ENCODE measurements at places on chromosomes 11 and 22.

DNA sequence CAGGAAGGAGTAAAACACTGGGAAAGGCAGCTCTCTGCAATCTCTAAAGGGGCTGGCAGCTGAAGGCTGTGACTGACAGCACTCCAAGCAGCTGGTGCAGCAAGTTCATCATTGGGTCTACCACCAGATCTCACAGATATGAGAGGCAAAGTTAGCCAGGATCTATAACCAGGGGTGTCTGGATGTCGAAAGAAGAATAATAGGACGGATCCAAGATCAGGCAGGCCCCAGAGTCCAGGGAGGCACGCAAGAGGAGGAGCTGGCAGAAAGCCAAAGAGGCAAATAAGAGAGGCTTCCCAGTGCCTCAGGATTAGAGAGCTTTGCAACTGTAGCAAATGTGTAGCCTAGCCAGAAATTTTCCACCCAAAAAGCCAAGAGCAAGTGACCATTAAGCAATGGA, 77.1 kb downstream of the RBMXL2 start:
- DNase-seq = no peak

- no peak for DNase-seq
These were observed 13.1 kb upstream of the TCF20 start for GRCh38 chr22:42283278-42284201.

GRCh38 chr11:99739464-99740089, 718.8 kb downstream of the CNTN5 start:
- DNase-seq = no peak

GRCh38 chr11:12359761-12360160, 17.6 kb upstream of the PARVA start:
- no peak for DNase-seq

GRCh38 chr11:78800756-78801155, 226.1 kb upstream of the NARS2 start:
- no peak for DNase-seq

- DNase-seq = no peak
These were observed 19.4 kb upstream of the TMA7B start for GRCh38 chr22:39940757-39941305.

DNA sequence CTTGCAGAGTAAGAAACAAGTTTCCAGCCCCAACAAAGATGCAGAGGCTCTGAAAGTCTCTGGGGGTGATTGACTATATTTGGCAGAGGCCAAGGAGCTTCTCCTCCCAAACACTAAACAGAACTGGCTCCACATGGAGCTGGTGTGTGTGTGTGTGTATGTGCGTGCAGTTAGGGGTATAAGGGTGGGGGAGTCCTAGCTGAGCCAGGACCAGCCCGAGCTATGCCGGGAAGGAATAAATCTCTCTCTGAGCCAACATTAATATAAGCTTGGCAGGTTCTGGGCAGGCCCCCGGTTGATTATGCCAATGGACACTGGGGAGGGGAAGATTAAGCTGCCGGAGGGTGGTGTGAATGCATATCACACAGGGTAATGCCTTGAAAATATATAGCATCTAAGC, 324.2 kb downstream of the MIAT start:
- no peak for DNase-seq

DNA sequence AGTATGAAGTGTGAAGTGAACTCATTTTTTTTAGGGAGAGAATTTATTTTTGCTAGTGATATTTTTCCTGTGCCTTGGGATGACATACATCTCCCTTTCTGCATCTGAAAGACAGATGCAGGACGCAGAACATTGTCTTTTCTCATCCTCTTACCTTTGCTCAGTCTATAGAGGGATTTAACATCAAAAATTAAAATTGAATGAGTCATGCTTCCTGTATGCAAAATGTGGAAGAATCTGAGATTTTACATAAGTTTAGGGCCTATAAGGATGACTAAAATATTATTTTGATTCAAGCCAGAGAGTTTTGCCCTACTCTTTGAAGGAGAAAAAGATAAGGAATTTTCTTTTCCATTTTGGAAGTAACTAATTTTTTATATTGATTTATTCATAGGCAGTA, 27.3 kb downstream of the XRCC6 start:
- DNase-seq = no peak

DNA sequence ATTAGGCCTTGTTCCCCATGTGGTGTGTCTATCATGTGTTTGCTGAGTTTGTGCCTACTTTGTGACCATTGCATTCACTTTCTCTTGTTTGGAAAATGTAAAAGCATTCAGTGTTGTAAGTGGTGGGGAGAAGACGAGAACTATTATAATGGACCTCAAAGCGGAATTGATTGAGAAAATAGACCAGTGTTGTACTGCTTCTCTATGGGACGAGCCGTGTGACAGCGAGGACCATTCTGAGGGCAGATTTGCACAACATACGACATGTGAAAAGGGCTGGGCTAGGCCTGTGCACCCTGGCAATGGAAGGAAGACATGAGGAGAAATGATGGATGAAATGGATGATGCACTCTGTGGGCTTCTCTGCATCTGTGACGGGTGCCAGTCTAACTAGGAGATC, 233.5 kb downstream of the DSCAML1 start:
- no peak for DNase-seq

DNA sequence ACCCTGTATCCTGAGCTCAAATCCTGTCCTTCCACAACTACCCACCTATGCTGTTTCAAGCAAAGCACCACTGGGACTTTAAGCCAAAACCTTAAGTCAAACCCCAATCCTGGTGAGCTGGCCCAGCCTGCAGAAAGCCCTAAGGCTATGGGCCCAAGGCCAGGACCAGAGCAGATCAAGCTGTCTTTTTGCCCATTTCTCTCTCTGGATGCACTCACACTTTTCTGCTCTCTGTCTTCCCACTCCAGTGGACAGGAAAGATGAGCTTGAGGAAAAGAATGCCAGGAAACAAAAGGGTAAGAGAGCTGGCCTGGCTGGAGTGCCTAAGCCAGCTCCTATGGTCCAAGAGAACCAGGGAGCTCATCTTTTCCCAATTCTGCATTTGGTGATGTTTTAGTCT, 284.3 kb upstream of the ISX start:
- no peak for DNase-seq

DNA sequence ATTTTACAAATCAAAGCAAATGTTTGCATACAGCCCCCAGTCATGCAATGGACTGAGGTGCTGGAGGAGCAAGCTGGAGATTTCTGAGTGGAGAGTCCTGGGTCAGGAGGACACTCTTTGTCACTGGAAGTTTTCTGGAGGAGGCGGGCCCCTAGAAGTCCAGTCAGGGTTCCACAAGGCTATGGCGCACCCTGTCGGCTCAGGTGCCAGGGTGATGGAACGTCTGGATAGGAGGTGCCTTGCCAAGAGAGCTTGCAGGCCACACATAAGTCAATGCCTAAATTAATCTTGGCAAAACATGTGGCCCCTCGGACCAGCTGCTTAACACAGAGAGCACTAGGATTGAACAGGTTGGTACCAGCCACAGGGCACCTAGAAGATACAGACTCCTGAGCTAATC, 174.7 kb upstream of the CADM1 start:
- no peak for DNase-seq

DNA sequence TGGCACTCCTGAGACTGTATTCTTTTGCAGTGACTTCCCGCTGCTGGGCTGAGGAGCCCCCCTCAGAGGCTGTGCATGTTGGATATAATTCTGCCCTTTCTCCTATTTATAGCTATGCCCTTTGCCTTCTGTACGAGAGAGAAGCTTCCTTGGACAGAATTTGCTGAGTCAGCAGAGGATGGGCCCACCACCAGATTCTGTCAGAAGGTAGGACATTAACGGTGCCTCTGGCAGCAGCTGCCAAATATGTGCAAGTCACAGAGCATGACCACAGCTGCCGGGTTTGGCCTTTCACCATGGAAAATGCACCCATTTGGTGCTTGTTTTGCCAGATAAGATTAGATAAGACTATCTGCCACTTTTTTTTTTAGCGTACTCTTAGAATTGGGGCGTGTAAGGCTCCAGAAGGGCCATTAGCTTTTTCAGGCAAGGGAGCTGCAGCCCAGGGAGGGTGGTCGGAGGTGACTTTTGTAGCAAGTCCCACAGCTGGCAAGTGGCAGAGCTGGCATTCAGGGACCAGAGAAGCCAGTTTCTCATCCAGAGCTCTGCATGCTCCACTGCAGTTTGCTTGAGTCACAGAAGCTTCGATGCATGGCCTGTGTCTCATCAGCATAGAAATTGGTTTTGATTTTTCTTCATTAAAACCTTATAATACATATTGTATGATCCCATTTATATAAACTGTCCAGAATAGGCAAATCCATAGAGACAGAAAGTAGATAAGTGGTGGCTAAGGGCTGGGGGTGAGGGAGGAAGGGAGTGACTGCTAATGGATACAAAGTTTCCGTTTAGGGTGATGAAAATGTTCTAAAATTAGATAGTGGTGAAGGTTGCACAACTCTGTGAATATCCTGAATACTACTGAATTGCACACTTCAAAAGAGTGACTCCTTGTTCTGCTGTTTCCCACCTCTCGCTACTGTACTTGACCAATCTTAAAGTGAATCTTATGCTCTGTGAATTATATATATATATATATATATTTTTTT, 15.8 kb downstream of the UPB1 start:
- DNase-seq = peak; percentile 61

DNA sequence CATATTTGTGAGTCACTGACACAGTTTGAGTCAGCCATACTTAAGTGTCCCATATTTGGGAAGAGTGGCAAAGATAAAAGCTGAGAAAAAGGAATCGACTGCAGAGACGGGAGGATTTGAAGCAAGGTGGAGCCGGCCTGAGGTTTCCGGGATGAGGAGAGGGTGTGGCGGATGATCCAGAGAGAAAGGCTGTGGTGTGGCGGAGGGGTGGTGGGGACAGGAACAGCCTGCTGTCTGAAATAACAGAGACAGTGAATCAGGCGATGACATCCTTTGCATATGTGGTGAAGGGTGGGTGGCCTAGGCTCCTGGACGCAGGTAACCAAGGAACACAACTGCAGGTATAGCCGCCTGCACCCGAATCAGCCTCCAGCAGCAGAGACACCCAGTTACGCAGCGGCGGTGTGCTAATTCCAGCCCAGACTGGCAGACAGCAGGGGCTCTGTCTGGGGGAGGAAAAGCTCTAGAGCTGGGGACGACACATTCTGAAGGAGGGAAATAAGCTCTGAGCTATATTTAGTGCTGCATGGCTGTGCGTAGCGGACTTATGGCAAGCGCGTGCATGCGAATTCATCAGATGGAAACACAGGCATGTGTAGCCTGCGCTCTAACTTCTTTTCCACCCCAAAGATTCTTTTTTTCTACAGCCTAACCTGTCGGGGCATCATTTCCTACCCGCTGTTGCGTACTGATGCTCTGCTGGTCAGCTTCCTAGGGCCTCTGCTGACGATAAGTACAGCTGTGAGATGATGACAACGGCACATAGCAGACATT, 62.7 kb upstream of the BARX2 start:
- DNase-seq = no peak

DNA sequence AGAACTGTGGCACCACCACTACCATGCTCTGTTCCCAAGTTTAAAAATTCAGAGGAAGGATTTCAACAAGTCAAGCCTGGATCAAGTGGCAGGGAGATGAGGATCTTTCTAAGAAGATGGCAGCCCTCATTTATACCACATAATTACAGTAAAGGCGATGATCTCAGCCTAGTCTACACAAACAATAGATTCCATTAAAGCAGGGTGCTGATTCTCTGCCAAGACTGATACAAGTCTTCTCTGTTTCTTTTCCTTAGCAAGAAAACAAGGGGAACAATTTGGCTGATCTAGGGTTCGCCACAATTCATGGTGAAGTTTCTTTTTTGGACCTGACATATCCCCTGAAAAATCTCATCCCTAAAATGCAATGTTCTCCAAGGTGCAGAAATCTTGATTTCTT, 73.9 kb downstream of the PPFIBP2 start:
- no peak for DNase-seq

DNA sequence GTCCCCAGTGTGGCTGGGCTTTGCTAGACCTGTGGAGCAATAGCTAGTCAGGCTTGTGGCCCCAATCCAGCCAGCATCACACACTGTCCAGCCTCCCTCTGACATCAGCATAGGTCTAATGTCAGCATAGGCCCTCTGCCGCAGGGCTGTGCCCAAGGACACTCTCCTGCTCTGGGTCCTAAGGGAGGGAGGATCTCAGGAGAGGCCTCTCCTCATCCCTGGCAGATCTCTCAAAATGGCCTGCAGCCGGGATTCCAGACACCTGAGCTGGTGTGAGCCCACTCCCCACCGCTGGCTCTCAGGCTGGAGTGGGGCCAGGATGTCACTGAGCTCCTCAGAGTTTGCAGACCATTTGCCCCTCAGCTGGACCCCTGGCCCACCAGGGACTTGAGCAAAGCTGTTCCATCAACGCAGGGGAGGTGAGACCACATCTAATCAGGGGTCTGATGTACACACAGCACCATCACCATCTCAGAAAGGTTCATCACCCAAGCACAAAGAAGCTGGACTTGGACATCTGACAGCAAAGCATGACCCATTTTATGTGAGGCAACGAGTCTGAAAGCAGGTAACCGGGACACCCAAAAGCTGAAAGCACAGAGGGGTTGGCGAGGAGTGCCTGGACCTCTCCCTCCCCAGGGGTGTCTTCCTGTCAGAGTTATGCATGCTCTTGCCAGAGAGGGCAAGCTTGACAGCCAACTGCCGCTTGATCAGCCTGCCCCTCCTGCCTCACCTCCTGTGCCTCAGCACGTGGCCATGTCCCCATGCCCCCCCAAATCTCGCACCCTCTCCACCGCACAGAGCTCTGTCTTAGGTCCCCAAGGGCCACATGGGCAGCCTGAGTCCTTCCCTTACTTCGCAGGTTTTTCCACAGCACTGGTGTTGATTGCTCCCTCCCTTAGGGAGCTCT, 69.7 kb upstream of the SEPTIN5 start:
- DNase-seq = peak; percentile 49

DNA sequence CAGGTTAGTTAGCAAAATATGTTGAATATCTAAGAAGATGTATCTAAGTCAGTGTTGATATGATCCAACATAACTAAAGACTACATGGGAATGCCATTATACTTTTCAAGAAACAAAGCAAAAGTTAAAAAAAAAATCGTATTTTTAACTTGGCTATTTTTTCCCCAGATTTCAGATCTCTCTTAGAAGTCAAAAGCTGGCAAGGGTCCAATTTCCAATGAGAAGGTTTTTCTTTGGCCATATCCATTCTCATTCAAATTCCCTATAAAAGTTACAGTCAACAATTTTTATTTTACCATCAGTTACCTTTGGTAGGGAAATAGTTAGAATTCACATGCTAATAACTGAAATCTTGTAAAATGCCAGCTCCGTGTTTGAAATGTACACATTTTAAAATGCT, 70.5 kb upstream of the FAT3 start:
- no peak for DNase-seq

GRCh38 chr11:78929207-78929905, 354.7 kb upstream of the NARS2 start:
- DNase-seq = no peak

GRCh38 chr11:84319863-84320262, 1033.7 kb upstream of the CCDC90B start:
- no peak for DNase-seq

DNA sequence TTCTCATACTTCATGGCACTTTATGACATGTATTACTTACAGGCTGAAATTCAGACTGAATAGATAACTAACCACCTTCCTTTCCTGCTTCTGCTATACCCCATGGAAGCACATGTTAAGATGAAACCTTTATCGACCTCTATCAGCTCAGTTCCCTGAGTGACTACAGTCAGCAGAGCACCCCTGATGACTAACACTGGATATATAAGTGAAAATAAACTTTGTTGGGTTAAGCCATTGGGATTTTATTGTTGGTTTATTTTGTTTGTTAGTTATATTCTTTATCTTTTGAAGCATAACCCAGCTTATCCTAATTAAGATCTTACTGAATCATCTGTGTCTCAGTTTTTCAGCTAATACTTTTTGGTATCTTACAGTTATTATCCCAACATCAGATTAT, 23.0 kb upstream of the MAML2 start:
- DNase-seq = no peak

All from fibroblast of gingiva (primary cell).